Tibial nerve (tissue), 4 donors: ENCODE measurements at places on chromosomes 2 and 18. TPM values are rescaled to one million over a fixed set of nuclear protein-coding genes. Genes with fewer than 3 reads are reported as not detected.

DNA sequence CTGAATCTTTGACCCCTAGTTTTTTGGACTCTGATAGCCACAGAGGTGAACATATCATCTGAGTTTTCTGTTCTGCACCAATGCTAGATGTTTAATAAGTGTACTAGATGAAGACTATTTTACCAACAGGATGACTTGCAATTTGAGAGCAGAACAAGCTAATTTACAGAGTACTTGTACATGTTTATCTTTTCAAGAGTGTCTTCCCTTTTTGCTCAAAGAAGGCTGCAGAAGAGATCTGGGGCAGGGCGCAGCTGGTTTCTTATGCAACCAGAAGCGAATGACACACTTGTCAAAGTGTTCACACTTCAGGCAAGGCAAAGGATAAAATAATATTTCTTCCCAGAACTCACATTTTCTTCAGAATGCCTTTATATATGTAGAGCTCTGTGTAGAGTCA lies 86.0 kb downstream of the VWA3B start:
- no peak for DNase-seq

DNA sequence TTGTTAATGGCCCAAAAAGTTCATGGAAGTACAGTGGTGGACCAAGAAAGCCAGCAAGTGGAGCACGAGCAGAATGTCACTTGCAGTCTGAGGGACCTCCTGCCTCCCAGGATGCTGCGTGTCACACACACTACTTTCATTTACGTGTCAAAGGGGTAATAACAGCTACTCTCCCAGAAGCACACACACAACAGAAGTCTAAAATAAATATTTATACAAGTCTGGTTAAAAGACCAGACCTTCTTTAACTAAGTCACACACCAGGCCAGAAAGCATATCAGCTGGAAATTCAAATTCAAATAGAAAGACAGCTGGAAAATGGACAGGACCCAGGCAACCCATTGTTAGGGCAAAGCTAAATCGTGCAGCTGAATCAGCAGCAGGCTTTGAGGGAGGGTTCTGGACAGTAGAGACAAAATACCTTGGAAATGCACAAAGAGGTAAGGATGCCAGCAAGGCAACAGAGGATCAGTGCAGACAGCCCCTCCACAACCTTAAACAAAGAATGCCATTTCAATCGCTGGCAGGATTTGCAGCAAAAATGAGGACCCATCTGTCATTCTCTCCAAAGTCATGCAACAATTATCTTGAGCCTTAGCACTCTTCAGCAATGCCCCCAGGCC lies 160.5 kb downstream of the TMEM163 start:
- DNase-seq = no peak

DNA sequence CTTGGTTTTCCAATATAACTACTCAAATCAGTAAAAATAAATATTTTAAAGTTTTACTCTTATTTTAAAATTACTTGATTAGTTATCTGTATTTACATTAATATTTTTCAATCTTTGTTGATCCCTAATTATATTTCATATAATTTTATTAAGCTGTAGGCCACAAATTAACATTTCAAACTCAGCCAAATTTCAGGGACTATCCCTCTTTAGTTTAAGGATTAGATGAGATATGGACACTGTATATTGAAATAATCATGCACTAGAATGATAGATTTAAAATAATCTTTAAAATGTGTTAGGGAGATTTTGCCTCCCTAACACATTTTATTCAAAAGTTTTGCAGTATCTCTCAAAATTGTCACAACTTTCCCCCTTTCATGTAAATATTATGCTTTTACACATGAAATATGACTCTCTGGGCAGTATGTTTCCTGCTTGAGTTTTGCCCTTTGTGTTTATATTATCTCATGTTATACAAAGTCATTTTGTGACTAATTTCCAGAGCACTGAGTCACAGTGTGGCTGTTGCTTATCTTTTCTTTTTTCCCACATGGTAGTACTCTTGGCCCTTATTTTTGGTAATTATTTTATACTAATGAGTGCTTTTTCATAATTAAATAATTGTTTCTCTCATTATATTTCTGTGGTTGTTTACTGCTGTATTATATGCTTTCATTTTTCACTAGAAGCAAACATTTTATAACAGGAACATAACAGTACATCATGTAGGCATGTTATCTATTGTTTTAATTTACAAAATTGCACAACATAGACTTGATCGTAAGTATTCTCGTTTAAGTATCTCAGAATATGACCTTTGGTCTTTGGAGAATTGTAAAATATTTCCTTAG lies 1.2 kb downstream of the TFPI start:
- no peak for DNase-seq

DNA sequence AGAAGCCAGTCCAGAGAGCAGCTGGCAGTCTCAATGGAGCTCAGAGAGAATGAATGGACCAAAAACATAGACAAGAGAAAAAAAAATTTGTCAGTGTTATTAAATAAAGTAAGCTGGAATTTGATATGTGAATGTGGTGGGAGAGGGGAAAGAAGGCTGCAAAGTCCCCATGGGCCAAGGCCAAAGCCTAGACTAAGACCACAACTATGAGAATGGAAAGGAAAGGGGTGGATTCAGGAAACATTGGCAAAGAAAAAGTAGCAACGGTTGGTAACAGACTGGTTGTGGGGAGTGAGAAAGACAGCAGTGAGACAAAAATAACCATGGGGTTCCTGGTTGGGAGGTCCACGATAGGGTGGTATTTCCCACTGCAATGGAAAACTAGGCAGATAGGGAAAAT lies 47.0 kb downstream of the ZEB2 start:
- DNase-seq = no peak

GRCh38 chr2:30368258-30368657 lies 78.8 kb upstream of the LCLAT1 start:
- DNase-seq = no peak

GKN1 gene
- not detected for total RNA-seq
